ENCODE measurements at places on chromosomes 11 and 22. TPM values are rescaled to one million over a fixed set of nuclear protein-coding genes. Genes with fewer than 3 reads are reported as not detected.

Gene CRYBB3
- total RNA-seq = not detected

Gene DDI1
- total RNA-seq = not detected

Gene CADM1
- 147 TPM for total RNA-seq

Gene ST14
- 0.54 TPM for total RNA-seq

Gene OR10D3
- not detected for total RNA-seq

Gene A4GALT
- 3.5 TPM for total RNA-seq

Gene VWCE
- total RNA-seq = 3.3 TPM

Gene SMIM35
- not detected for total RNA-seq

Gene DUSP8
- total RNA-seq = 6.7 TPM

Gene SAA1
- not detected for total RNA-seq

Gene SULT4A1
- total RNA-seq = 29.7 TPM

Gene ARHGAP20
- 34.5 TPM for total RNA-seq

Gene MYO18B
- 0.36 TPM for total RNA-seq

Measured in cerebellum (tissue), 4 donors.